ENCODE measurements at places on chromosomes 2 and 18.
A peak's percentile ranks its signal among the peaks of the same experiment; 100 is the strongest.

- DNase-seq: peak; percentile 20
These were observed 155.1 kb upstream of the RASGRP3 start for GRCh38 chr2:33321236-33321771.

DNA sequence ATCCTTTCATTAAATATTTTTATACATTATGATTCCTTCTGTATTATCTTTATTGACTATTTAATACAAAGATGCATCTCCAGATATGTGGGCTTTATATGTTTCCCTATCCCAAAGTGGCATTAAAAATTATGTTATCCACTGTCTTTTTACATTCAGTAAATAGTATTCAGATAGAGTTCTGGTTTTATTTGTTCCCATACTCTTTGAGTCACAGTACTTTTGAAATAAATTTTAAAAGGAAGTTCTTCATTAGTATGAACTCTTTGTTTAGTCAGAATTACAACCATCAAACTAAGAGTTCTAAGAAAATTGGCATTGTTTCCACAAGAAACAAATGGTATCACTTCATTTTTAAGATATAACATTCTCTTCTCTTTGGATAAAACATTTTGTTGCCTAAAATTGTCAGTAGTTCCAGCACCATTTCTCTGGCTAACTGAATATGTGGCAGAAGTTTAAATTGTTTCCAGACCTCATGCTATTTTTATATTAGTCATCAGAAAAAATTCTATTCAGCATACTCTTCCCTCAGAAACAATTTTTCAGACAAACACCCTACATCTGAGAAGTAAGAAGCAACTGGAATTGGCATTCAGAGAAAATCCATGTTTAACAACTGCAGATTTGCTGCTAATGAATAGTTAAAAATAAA lies 88.5 kb upstream of the COL5A2 start:
- no peak for DNase-seq

DNA sequence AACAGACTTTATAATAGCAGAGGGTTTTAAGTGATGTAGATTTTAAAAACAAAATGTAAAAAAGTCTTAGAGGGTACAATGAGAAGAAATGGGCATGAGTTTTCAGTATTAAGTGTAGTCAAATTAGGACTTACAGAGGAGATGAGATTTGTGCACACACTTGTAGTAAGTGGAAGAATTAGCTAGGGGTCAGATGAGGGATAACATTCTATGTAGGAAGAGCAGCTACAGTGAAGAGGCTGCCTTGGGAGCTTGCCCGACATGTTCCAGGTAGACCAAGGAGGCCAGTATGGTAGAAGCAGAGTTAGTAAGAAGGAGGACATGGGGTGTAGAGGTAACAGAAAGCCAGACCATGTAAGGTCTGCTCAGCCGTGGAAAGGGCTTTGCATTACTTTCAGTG lies 189.2 kb upstream of the DSEL start:
- no peak for DNase-seq

GRCh38 chr2:209368406-209368805 lies 55.4 kb upstream of the MAP2 start:
- DNase-seq: no peak

Data from stimulated activated CD4-positive, alpha-beta T cell treated with anti-CD3 and anti-CD28 coated beads, Interleukin-2, amount 100 ng/mL, for 24 hours (primary cell).